ENCODE measurements at places on chromosomes 7 and 10.

GRCh38 chr10:68647672-68648341, 73.2 kb upstream of the CCAR1 start:
- peak; percentile 65 for DNase-seq

- no peak for DNase-seq
Measured at GRCh38 chr10:78539247-78539766, 505.6 kb downstream of the RPS24 start.

- DNase-seq = no peak
Measured at GRCh38 chr7:157352516-157352915, 15.7 kb downstream of the DNAJB6 start.

- no peak for DNase-seq
Measured at GRCh38 chr10:82245906-82246560, 371.0 kb downstream of the NRG3 start.

DNA sequence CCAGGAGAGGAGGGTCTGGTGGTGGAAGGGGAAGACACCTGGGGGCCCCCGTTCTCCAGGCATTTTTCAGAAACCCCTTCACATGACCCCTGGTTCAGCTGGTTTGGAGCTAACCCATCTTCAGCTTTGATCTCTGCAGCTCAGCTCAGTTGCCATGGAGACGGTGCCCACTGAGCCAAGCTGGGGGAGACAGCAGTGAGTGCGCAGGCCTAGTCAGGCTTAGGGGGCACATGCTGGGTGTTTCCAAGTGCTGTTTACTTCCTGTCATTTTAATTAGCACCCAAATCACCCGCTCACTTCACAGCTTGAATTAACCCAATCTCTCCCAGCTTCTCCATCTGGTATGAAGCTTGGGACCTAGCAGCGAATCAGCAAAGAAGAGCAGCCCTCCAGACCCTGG, 9.0 kb downstream of the SPOCK2 start:
- DNase-seq = no peak

GRCh38 chr7:128858380-128859231, 4.0 kb upstream of the ATP6V1F start:
- no peak for DNase-seq

- no peak for DNase-seq
Measured at GRCh38 chr7:73703757-73704639, 15.5 kb downstream of the STX1A start.

GRCh38 chr7:131370523-131370968, 42.9 kb downstream of the MKLN1 start:
- peak; percentile 61 for DNase-seq

- no peak for DNase-seq
Measured at GRCh38 chr7:127754457-127754856, 102.5 kb downstream of the SND1 start.

DNA sequence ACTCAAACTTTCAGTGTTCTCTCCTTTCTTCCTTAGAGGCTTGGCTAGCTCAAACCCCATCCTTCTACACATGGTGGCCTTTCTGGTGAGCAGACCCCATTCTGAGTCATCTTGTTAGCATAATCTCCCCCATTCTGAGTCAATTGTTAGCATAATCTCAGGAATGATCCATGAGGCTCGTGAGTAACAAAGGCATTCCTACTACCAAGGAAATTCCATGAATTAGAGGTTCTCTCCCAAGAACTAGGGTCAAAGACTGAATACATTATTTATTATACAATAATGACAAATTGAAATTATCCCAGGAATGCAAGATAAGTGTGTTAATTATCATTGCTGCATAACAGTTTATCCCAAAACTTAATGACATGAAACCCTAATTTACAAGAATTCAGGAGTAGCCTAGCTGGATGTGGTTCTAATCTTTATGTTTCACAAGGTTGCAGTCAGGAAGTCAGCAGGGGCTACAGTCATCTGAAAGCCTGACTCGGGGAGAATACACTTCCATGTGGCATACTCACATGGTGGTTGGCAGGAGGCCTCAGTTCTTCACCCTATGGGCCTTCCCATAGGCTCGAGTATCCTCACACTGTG, 100.2 kb downstream of the MMRN2 start:
- peak; percentile 76 for DNase-seq

DNA sequence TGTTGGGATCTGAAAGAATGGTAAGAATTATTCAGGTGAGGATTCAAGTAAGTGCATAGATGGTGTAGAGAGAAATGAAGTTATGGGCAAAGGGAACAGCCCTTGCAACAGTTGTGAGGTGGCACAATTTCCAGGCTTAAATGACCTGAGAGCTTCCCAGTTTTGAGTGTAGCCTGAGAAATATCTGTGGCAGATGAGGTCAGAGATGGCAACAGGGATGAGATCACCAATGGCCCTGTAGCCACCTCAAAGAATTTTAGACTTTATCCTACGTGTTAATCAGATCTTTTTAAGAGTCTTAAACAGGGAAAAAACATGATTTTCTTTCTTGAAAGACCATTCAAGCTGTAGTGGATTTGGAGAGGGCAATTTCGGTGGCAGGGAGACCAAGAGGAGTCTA, 1.9 kb upstream of the NRF1 start:
- DNase-seq = no peak

DNA sequence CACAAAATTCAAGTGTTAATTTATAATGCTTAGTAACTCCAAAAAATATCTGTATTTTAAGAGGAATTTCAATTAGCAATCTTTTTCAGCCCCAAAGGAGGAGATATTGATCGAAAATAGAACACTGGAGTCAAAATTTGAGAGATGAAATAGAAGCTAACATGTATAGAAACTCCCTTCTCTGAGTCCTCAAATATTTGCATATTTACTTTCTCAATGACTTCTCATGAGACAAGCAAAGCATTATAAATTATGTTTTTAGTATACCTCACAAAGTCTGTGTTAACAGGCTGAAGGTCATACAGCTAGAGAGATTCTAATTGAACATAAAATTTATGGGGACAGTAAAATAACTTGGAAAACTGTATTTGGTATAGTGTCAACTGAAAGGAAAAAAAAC, 260.5 kb downstream of the GPAM start:
- no peak for DNase-seq

GRCh38 chr7:44811571-44811970, 15.1 kb downstream of the PPIA start:
- DNase-seq = no peak

DNA sequence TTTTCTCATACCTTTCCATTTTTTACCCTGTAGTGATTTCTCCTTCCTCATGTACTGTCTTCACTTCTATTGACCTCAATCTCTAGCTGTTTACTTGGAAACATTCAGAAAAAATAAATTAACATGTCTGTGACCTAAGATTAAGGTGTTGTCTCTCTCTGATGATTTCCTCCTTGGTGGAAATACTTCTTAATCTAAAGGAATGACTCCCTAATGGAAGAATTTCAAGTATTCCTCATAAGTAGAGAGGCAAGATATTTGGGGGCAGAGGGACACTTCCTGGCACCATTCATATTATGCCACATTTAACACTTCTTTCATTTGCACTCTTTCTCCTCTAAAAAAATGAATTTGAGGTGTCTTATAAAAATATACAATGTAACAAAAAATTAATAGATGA, 202.8 kb downstream of the NEBL start:
- no peak for DNase-seq

- DNase-seq = no peak
Measured at GRCh38 chr10:34702982-34703381, 112.1 kb downstream of the PARD3 start.

DNA sequence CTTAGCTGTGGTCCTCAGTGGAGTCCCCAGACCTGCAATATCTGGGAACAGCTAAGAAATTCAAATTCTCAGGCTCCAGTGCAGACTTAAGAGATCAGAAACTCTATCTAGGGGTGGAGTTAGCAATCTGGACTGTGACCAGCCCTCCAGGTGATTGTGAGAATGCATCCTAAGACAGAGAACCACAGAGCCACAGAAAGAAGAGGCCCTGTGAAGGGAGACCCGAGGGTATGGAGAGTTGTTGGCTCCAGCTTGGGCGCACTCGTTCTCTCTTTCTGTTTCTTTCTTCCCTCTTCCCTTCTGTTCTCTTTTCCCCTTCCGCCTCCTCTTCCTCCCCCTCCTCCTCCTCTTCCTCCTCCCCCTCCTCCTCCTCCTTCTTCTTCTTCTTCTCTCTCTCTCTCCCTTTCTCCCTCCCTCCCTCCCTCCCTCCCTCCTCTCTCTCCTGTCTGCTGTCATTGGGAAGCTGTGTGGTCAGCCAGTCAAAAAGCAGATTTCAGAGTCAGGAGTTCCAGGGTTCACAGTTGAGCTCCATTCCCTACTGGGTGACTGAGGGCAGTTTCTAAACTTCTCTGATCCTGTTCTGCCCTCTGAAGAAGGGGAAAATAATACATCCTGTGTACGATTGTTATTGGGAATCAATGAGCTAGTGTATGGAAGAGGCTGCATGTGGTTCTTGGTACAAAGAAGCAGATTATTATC, 62.1 kb upstream of the STEAP1B start:
- DNase-seq = peak; percentile 65

- peak; percentile 61 for DNase-seq
Measured at GRCh38 chr7:47088329-47089067, 493.4 kb downstream of the TNS3 start.

GRCh38 chr7:149790146-149790548, 16.8 kb upstream of the ZNF467 start:
- no peak for DNase-seq

GRCh38 chr7:122883049-122883680, 3.1 kb downstream of the CADPS2 start:
- DNase-seq = no peak

DNA sequence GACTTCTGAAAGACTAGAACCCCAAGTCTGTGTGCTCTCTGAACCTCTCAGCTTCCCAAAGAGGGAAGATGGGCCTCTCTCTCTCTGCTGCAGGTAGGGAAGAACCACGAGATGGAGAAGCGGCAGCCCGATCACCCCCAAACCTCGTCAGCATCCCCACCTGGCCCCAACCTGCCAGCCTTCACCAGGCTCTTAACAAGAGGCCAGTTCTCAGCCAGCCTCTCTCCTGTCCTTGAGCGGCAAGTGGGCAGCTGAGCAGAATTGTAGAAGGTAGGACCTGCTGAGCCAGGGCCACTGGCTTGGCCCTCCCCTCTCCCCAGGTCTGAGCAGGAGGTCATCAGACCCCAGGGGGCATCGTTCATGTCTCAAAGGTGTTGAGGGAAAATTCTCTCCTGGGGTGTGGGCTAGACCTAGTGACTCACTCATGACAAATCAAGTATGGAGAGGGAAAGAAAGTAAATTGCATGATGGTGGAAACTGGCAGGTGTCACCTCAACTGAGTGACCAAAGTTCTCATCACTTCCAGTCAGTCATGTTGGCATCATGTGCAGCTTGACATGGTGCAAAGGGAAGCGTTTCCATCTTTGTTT, 92.0 kb upstream of the GPR26 start:
- DNase-seq = no peak

- no peak for DNase-seq
Measured at GRCh38 chr10:122699796-122700455, at the start of gene C10orf120. Gene C10orf120 (minus strand): TSS chr10:122699846. CDS start chr10:122699790, 56 bp downstream.

DNA sequence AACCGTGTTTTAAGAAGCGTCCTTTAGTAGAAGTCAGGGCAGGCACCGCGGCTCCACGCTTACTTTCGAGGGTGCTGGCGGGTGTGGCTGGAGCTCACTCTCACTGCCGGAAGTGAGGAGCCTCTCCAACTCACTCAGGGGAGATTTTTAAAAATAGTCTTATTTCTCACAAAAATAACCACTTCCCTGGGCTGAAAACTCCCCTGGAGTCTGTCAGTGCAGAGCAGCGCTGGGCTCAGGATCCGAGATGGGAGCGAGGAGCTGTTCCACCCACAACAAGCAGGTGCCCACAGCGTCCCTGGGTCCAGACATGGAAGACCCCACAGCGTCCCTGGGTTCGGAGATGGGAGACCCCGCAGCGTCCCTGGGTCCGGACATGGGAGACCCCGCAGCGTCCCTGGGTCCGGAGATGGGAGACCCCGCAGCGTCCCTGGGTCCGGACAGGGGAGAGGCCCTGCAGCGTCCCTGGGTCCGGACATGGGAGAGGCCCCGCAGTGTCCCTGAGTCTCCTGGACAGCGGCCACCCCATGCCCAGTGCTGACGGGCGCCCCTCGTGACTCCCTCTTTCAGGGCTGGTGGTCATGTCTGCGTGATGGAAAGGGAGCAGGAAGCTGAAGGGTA, 51.2 kb downstream of the VIPR2 start:
- no peak for DNase-seq

GRCh38 chr10:88226891-88227290, 356.2 kb downstream of the RNLS start:
- no peak for DNase-seq

DNA sequence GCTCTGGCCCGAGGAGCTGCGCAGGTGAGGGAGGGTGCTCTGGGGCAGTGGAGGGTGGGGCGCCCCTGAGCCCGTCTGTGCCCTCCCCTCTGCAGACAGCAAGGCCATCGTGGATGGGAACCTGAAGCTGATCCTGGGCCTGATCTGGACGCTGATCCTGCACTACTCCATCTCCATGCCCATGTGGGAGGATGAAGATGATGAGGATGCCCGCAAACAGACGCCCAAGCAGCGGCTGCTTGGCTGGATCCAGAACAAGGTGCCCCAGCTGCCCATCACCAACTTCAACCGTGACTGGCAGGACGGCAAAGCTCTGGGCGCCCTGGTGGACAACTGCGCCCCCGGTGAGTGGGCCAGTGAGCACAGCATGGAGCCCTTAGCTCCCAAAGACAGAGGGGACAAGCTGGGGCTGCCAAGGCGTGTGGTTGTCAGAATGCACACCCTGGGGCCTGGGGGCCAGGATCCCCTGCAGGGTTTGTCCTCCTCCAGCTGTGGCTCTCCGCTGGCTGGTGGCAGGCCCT, 5.1 kb downstream of the FLNC start:
- no peak for DNase-seq

- DNase-seq = peak; percentile 7
Measured at GRCh38 chr7:108335269-108335918, 120.8 kb downstream of the NRCAM start.

- no peak for DNase-seq
Measured at GRCh38 chr7:118076564-118076963, 107.4 kb upstream of the LSM8 start.

GRCh38 chr10:104906112-104906511, 265.0 kb downstream of the SORCS3 start:
- DNase-seq = no peak

GRCh38 chr10:29532256-29532878, 102.4 kb downstream of the SVIL start:
- DNase-seq = no peak

DNA sequence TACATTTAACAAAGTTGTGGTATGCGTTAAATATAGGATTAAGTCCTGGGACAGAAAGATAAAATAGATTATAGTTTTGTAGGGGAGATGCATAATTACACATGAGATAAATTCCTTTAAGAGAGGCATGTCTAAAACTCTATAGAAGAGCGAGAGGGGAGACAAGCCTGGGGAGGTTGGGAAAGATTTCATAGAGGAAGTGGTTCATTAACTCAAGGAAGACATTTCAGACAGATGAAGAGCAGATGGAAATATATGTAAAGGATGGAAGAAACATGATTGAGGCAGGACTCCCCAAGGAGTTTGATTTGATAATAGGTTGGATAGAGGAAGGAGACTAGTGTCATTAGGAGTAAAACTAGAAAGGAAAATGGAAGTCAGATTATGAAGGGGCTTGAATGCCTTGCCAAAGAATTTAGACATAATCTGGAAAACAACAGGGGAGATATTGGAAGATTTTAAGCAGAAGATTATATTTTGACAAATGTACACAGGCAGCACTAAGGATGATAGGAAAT, 96.1 kb downstream of the PHTF2 start:
- DNase-seq = no peak

Measured in HT1080 (cell line).